ENCODE measurements at places on chromosomes 12 and 14.

DNA sequence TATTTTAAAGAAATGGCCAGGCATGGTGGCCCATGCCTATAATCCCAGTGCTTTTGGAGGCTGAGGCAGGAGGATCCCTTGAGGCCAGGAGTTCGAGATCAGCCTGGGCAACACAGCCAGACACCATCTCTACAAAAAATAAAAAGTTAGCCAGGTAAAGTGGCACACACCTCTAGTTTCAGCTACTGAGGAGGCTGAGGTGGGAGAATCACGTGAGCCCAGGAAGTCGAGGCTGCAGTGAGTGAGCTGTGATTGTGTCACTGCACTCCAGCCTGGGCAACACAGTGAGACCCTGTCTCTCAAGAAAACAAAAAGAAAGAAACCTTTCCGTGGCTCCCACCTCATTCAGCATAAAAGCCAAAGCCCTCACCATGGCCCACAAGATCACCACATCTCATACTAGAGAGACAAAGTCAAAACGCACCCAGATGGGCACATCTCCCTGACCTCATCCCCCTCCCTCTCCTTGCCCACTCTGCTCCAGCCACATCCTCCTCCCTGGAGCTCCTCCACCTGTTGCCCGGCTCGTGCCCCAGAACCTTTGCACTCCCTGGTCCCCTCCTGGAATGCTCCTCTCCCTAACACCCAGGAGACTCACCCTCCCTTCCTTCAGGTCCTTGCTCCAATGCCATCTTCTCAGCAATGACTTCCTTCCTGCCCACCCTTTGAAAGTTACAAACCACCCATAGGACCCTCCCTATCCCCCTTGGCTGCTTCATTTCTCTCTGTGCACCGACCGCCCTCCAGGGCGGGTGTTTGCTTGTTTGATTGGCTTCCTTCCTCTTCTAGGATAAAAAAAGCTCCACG lies 4.8 kb upstream of the SCARB1 start:
- no peak for DNase-seq

- no peak for DNase-seq
Observed at GRCh38 chr12:15209782-15210181, 11.4 kb downstream of the RERG start.

GRCh38 chr12:22641353-22642053 lies 16.5 kb downstream of the ETNK1 start:
- no peak for DNase-seq

DNA sequence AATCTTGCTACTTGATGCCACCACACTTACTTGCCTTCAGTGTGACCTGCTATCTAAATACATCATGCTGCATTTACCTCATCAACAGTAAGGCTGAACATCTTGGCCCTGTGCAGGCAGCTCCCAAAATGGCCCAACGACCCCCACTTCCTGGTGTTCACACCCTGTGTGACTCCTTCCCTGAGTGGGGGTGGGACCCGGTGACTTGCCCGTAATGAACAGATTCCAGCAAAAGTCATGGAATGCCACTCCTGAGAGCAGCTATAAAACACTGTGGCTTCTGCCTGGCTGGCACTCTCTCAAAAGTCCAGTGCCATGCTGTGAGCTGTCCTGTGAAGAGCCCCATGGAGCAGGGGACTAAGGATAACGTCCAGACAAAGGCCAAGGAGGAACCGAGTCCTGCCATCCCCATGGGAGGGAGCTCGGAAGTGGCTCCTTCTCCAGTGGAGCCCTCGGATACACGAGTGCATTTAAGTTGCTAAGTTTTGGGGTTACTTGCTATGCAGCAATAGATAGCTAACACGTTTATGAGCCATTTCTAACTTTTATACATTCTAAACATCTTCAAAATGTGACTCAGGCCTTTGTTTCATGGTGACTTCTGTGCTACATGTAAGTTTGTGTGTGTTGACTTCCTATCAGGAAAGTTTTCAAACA lies 33.0 kb downstream of the P2RX2 start:
- no peak for DNase-seq

- DNase-seq = no peak
Observed at GRCh38 chr12:125890366-125890905, 825.2 kb downstream of the AACS start.

- DNase-seq = no peak
Observed at GRCh38 chr12:6855322-6855721, 3.4 kb downstream of the USP5 start.

- no peak for DNase-seq
Observed at GRCh38 chr12:31951008-31951407, 8.2 kb upstream of the RESF1 start.

- DNase-seq = no peak
Observed at GRCh38 chr12:1457901-1458300, 136.5 kb downstream of the FBXL14 start.

DNA sequence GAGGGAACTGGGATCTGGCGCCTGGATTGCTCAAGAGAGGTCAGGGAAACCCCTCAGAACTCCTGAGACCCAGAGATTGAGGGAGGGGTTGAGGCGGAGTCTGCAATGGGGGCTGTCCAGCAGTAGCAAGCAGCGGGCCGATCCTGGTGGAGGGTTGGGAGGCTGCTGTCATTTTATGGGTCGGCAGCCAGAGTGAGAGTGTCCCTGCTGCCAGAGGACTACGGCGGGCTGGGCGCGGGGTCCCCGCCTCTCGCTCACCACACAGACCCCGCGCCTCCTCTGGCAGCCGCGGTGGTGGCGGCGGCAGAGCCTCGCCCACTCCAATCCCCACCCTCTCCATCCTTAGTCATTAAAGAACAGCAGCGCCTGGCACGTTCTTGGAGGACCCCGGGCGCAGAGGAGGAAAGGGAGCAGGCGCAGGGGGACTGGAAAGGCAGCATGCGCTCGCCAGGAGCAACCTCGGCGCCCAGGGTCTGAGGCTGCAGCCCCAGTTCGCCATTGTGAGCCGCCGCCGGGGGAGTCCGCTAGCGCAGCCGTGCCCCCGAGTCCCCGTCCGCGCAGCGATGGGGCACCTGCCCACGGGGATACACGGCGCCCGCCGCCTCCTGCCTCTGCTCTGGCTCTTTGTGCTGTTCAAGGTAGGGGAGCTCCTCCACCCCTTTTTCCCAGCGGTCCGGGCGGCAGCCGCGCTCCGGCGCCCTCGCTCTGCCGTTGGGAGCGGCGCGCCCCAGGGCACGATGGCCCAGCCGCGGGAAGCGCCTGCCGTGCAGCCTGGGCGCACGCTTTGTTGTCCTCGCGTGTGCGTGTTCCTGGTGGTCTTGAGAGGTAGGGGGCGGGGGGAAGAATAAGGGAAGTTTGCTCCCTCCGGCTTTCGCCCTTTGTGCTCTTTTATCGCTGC lies at the start of gene PTPRO:
Gene PTPRO, plus strand, starts transcription at position 345 of the 898 bp plus-strand sequence.
- DNase-seq = no peak

DNA sequence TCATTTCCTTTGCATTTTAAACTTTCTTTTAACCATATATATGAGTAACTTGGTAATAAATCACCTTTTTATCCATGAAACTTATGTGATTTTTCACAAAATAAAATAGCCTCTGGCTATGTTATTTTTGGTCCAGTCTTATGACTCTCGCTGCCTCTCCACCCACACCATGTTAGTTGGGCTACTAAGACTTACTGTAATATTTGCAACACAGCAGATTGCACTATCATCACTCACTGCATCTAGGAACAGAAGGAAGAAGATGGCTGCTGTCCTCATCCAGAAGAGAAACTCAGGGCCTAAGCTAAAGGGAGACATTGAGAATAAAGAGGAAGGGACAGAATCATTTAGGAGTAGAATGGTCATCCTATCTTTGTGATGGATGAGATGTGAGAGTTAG lies 12.6 kb upstream of the B4GALNT3 start:
- no peak for DNase-seq

GRCh38 chr12:591167-592023 lies 71.8 kb downstream of the NINJ2 start:
- no peak for DNase-seq

- DNase-seq = no peak
Observed at GRCh38 chr12:63098851-63099250, 52.1 kb downstream of the AVPR1A start.

DNA sequence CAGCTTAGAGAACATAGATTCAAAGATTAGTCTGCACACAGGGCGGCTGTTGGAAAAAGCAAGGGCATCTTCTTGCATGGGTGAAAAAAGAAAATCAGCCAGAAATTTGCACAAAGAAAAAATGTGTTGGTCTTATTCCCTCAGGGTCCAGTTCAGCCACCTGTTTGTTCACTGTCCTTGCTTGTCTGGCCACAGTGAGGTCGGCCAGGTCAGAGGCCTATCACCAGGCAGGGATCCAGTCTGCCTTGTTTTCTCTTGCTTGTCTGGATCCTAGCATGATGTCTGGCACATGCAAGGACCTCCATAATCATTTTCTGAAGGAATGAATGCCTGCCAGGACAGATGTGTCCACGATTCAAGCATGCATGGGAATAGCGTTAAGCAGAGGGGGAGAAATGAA lies 359.1 kb upstream of the TBX3 start:
- DNase-seq = no peak

- DNase-seq = no peak
Observed at GRCh38 chr12:26279908-26280307, 84.5 kb downstream of the SSPN start.

- DNase-seq = no peak
Observed at GRCh38 chr14:65755331-65755730, 342.8 kb downstream of the FUT8 start.

GRCh38 chr12:22380031-22380430 lies 45.5 kb upstream of the ST8SIA1 start:
- DNase-seq = no peak

GRCh38 chr12:30763053-30763452 lies 8.3 kb upstream of the CAPRIN2 start:
- no peak for DNase-seq

DNA sequence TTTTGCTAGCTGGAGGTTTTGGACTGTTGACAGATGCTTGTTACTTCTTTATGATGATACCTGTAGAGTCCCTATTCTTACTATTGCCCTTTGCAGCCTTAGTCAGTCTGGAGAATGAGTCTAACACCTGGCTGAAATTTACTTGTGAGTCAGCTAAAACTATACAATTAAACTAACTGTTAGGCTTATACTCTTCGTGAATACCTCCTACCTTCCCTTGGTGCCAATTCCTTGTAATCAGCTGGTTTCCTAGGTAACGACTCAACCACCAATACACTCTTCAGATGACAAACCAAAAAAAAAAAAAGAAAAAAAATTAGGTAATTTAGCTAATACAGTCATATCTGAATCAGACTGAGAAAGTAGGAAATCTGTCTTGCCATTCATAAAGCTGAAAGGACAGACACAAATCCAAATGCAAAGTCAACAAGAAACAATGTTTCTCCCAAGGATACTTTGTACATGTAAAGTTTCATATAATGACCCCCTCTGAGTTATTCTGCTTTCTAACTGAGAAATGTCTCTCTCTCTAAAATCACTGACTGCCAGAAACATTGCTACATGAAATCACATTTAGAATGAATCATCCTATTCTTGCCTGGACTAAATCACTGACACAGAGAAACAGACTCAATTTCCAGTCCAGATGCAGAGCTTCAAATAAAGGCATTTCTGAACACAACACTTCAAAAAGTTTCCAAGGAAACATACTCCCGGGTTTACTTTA lies 56.5 kb upstream of the CDKL1 start:
- DNase-seq = no peak

DNA sequence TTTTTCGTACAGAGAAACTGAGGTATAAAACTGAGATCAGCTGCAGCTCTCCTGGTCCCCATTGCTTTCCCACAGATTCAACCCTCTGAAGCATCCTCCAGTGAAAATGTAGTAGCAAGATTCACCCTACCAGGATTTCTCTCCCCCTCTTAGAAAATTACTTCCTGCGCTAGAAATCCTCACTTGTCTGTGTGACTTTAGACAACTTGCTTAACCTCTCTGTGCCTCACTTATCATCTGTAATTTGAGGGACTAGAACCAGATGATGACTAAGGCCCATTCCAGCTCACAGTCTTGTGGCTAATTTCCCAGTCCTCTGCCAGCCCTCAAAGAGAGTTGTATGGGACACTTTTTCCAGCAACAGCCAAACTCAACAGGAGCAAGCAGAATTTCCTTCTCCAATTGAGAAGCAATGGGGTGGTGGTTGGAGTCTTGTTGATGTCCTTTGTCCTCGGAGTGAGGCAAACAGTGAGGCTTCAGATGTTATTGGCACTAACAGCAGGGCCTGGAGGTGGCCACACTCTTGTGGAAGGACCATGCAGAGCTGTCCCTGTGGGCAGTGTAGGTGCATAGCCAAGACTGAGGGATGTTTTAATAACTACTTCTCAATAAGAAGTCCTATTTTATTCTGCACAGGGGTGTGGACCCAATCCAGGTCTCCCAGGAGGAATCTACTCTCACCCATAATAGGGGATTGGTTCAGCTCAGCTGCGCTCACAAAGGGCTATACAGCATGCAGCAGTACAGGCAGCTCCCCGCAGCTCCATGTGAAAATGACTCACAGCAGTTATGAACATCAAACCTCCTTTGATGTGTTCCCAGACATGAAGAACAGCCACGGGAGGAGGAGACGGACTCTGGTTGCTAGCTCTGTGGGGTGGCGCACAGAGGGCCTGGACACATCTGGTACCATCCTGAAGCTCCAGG lies 200.1 kb downstream of the DAD1 start:
- DNase-seq = no peak

DNA sequence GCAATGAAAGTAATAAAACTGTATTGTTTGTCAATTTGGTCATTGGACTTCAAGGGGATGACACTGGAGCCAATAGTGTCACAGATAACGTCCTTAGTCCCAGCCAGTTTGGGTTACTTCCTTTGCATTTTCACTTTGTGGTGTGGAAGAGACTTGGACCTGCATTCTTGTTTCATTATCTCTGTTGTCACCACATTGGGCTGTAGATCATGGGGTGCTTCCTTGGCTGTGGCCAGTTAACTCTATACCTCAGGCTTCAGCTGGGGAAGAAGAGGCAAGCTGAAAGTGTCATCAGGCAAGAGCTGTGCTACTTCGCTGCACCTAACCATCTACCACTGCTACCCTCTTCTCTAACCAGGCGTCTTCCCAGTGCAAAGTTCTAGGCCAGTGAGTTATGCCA lies 15.1 kb upstream of the CISTR start:
- DNase-seq = no peak

GRCh38 chr12:53664936-53665335 lies 10.9 kb downstream of the ATP5MC2 start:
- no peak for DNase-seq

GRCh38 chr12:43762596-43762995 lies 3.8 kb downstream of the IRAK4 start:
- DNase-seq = no peak

GRCh38 chr12:124120739-124121138 lies 147.7 kb downstream of the ZNF664 start:
- no peak for DNase-seq

- DNase-seq = no peak
Observed at GRCh38 chr12:43973993-43974392, 138.1 kb downstream of the TMEM117 start.

- no peak for DNase-seq
Observed at GRCh38 chr12:870378-870777, 79.1 kb downstream of the RAD52 start.

GRCh38 chr14:104292084-104292970 lies 153.9 kb downstream of the KIF26A start:
- DNase-seq = no peak

GRCh38 chr14:51068268-51068667 lies 26.6 kb downstream of the TRIM9 start:
- DNase-seq = no peak
